Activated CD8-positive, alpha-beta T cell treated with anti-CD3 and anti-CD28 coated beads for 36 hours (primary cell): ENCODE measurements at places on chromosomes 6 and 20. TPM values are rescaled to one million over a fixed set of nuclear protein-coding genes. Genes with fewer than 3 reads are reported as not detected.

Gene LHFPL5
- total RNA-seq: not detected

Gene PRKN
- total RNA-seq: 1.2 TPM

Gene CCDC170
- not detected for total RNA-seq

Gene LKAAEAR1
- 0.43 TPM for total RNA-seq

Gene ENPP5
- 0.40 TPM for total RNA-seq

Gene CALHM4
- not detected for total RNA-seq

Gene PBX2
- 64.2 TPM for total RNA-seq

Gene SCRT2
- total RNA-seq: not detected

Gene TGM2
- total RNA-seq: not detected

Gene LCA5
- total RNA-seq: 0.07 TPM

DNA sequence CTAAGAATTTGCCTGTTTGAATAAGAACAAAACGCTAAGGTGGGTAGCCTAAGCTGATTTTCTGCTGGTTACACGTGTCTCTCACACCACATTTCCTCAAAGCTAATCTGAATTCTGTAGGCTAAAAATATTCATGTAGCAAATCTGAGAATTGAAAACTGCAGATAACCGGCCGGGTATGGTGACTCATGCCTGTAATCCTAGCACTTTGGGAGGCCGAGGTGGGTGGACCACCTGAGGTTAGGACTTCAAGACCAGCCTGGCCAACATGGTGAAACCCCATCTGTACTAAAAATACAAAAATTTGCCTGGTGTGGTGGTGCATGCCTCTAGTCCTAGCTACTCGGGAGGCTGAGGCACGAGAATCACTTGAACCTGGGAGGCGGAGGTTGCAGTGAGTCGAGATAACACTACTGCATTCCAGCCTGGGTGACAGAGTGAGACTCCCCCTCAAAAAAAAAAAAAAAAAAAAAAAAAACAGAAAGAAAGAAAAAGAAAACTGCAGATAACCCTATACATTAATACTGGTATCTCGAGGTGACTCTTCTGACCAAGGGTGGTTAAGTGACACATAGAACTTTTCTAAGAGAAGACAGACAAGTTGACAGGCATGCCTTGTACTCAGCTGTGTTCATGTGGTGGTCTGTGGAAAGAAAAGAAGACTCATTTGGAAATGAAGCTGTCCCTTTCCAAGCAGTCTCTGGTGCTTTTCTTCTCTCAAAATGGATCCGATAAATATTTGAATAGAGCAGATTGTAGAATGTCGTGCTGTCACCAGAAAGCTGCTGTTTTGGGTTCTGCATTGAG lies 24.7 kb upstream of the ASXL1 start:
- peaks cover 45% of the 10 kb centered on the region for H3K36me3 ChIP-seq
- no peaks in the 10 kb centered on the region for H3K27me3 ChIP-seq
- H3K4me1 ChIP-seq: peaks cover 47% of the 10 kb centered on the region

DNA sequence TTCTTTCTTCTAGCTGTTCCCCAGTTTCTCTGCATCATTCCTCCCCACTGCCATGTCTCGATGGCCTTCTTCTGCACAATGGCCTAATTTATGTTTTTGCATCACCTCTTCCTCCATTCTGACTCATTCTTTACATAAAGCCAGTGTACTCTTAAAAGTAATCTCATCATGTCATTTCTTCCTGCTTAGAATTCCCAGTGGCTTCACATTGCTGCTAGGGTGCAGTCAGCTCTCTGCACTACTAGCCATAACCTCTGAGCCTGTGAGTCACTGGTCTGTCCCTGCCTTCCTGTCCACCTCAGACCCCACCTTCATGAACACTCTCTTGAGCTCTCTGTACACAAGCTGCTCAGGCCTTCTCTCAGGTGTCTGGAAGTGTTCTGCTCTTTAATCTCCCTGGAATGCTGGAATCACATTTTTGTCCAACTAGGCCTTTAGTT lies 24.1 kb upstream of the TRIM27 start:
- peaks cover 2% of the 10 kb centered on the region for H3K27me3 ChIP-seq
- DNase-seq: no peak
- peaks cover 4% of the 10 kb centered on the region for H3K36me3 ChIP-seq
- H3K27ac ChIP-seq: no peak overlapping the region

- no peaks in the 10 kb centered on the region for H3K36me3 ChIP-seq
- H3K4me1 ChIP-seq: peaks cover 25% of the 10 kb centered on the region
- H3K4me3 ChIP-seq: no peak overlapping the region
- no peaks in the 10 kb centered on the region for H3K27me3 ChIP-seq
Observed at GRCh38 chr6:282867-283416, 9.3 kb upstream of the DUSP22 start.

DNA sequence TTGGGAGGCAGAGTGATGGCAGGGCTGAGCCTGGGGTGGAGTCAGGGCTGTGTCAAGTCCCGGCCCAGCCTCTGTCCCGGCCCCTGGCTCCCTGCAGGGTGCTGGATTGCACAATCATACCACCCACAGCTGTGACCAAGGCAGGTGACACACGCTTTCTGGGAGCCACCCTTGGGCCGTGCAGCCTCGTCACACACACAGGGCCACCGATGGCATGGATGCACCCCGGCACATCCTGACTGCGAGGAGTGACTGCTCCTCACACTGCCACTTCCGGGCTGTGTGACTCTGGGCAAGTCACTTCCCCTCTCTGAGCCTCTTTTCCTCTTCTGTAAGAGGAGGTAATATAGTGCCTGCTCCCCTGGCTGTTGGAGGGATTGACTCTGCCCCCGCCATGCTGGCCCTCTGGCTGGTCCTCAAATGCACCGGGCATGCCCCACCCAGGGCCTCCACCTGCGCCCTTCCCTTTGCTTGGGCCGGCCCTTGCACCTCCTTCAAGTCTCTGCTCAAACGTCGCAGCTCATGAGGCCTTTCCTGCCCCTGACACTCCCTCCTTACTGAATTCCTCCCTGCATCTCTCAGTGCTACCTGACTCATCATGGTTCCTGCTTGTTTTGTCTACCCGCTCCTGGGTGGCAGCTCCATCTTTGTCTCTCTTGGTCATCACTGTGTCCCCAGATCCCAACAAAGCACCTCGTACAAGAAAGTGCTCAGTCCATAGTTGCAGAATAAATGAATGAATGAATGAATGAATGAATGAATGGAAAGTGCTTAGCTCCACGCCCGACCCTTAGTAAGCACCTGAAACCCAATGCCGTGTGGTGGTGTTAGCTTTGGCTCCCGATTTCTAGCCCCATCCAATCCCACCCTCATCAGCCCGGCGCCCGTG lies 93.5 kb downstream of the CEBPB start:
- H3K36me3 ChIP-seq: no peaks in the 10 kb centered on the region
- peak; percentile 28 for DNase-seq
- peaks cover 1% of the 10 kb centered on the region for H3K27me3 ChIP-seq
- H3K4me3 ChIP-seq: no peak overlapping the region
- H3K27ac ChIP-seq: no peak overlapping the region

DNA sequence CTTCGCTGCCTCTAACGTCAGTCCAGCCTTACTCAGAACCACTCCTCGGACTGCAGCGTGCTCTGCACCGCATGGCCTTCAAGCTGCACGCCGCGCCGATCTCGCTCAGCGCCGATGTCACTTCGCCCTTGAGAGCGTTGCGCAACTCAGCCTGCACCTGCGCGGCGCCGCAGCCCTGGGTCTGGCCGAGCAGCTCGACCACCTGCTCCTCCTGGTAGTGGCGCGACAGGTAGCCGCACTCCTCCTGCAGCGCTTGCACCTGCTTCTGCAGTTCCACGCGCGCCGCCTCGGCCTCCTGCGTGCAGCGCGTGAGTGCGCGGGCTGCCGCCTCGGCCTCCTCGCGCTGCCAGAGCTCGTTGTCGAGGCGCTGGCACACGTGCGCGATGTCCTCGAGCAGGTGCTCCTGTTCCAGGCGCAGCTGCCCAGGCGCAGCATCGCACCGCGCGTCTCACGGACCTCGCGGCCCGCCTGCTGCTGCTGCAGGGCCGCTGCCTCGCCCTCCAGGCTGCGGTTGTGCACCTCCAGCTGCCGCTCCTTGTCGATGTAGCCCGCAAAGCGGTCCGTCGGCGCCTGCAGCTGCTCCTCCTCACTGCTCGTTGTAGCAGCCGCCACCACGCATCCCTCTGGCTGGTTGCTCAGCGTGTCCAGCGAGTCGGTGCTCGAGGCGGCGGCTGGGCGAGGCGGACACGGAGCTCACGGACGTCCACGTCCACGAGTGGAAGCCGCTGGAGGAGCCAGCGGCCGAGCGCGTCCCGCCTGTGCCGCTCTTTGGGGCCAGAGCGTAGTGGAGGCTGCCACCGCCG lies 380.6 kb upstream of the CHD6 start:
- H3K36me3 ChIP-seq: no peaks in the 10 kb centered on the region
- no peak overlapping the region for H3K4me3 ChIP-seq
- no peaks in the 10 kb centered on the region for H3K4me1 ChIP-seq
- DNase-seq: no peak

DNA sequence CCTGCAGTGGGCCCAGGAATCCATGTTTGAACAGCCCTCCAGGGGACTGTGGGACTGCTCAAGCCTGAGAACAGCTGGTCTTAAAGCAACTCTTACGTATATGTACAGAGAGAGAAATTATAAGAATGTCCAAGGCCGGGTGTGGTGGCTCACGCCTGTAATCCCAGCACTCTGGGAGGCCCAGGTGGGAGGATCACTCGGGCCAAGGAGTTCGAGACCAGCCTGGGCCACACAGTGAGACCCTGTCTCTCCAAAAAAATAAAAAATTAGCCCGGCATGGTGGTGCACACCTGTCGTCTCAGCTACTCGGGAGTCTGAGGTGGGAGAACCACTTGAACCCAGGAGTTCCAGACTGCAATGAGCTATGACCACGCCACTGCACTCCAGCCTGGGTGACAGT lies 134.0 kb downstream of the DTNBP1 start:
- H3K4me3 ChIP-seq: no peak overlapping the region
- DNase-seq: no peak
- peaks cover 55% of the 10 kb centered on the region for H3K36me3 ChIP-seq
- H3K27me3 ChIP-seq: no peaks in the 10 kb centered on the region
- H3K27ac ChIP-seq: no peak overlapping the region

DNA sequence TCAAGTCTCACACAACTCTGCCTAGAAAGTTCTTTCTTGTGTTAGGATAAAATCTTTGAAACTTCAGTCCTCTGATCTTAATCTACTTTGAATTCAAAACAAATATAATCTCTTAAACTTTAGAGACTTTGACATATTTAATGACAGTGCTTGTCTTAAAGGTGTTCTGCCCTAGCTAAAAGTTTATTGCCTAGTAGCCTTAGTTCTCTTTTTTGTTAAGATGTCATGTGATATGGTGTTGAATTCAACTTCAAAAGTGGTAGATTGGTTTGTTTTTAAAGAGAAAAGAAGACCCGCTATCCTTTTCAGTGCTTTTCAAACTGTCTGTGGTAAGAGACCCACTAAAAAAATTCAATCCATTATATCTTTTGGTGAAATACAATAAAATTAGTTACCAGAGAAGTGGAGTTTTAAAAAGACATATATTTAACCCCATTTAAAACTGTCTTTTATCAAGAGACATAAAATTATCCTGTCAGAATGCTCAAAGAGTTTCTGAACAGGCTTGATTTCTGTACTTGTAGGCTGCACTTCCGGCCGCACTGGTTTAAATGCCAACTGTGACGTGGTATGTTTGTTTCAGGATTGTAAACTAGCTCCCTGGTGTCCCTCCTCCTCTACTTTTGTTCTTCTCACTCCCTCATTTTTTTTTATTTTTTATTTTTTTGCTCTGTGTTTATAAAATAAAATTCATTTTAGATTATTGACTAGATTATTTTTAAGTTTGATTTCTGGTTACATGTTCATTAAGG lies 76.5 kb downstream of the QKI start:
- peak overlapping the region; percentile 79 for H3K27ac ChIP-seq
- peaks cover 42% of the 10 kb centered on the region for H3K4me1 ChIP-seq
- H3K4me3 ChIP-seq: peak overlapping the region; percentile 19

GRCh38 chr6:89597988-89598387 lies 40.6 kb downstream of the LYRM2 start:
- peak overlapping the region; percentile 18 for H3K27ac ChIP-seq
- H3K36me3 ChIP-seq: peaks cover 7% of the 10 kb centered on the region
- peaks cover 31% of the 10 kb centered on the region for H3K4me1 ChIP-seq
- no peaks in the 10 kb centered on the region for H3K27me3 ChIP-seq
- no peak overlapping the region for H3K4me3 ChIP-seq

GRCh38 chr20:22525069-22525820 lies 59.1 kb downstream of the FOXA2 start:
- no peak overlapping the region for H3K4me3 ChIP-seq
- no peak overlapping the region for H3K27ac ChIP-seq
- DNase-seq: no peak
- no peaks in the 10 kb centered on the region for H3K27me3 ChIP-seq

DNA sequence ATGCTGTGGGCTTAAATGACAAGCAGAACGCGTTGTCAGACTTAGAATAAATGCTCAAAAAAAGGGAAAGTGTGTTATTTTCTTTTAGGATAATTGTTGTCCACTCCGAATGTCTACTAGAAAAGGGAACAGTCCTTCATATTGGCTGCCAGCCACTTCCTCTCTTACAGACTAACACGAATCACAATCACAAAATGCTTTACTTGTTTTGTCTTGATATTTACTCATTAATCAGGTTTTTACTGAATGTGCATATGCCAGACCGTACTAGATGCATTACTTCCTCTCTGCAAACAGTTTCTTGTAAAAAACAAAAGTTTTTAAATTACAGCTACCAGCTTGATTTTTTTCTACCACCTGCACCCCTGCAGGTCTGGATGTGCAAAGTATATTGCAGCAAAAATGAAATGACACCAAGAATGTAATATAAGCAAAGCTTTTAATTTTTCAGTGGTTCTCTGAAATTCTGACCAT lies 821 bp downstream of the DHX35 start:
- peaks cover 20% of the 10 kb centered on the region for H3K4me1 ChIP-seq
- peak overlapping the region; percentile 87 for H3K4me3 ChIP-seq
- H3K27me3 ChIP-seq: no peaks in the 10 kb centered on the region
- H3K27ac ChIP-seq: peak overlapping the region; percentile 92

DNA sequence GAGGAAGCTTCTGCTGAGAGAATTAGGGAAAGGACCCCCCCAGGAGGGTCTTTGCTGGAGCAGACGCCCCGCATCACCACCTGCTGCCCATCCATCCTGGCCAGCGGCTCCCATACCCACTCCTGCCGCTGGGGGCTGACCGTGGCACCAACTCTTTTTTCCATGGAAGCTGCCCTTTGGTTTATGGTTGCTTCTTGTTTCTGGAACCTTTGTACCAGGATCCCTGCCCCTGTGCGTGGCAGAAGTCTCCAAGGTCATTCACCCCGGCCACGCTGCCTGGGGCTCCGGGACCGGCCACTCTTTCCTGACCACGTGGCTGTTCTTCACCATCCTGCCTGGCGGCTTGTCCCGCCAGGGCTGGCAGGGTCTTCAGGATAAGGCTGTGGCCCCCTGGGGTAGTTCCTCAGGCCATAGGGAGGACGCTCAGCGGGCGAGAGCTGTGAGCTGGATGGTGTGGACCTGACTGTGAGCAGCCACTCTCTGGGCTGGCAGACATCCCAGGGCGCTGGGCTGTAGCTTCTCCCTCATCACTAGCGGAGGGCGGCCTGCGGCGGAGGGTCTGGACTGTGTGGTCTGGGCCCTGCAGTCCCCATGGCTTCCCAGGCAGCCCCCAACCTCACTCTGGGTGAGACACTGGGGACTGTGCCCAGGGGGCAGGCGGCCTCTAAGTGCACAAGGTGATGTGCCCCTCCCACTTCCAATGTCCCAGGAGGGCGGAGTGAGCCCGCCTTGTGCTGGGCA lies 22.8 kb upstream of the RBBP8NL start:
- DNase-seq: no peak
- no peak overlapping the region for H3K27ac ChIP-seq
- peaks cover 2% of the 10 kb centered on the region for H3K27me3 ChIP-seq
- no peaks in the 10 kb centered on the region for H3K4me1 ChIP-seq
- H3K36me3 ChIP-seq: no peaks in the 10 kb centered on the region

- peak; percentile 74 for DNase-seq
- peak overlapping the region; percentile 58 for H3K4me3 ChIP-seq
- peak overlapping the region; percentile 52 for H3K27ac ChIP-seq
- H3K36me3 ChIP-seq: peaks cover 25% of the 10 kb centered on the region
Observed at GRCh38 chr6:13711324-13711732, 307 bp downstream of the RANBP9 start.
